ENCODE measurements at places on chromosomes 5 and 9. TPM values are rescaled to one million over a fixed set of nuclear protein-coding genes. Genes with fewer than 3 reads are reported as not detected.

Gene PCDHB15
- 3.9 TPM for total RNA-seq

Gene PFN3
- total RNA-seq = not detected

Gene LSM11
- 1.3 TPM for total RNA-seq

Gene LCN9
- total RNA-seq = not detected

Gene CBY3
- not detected for total RNA-seq

GRCh38 chr9:8860086-8860485, 1060.5 kb upstream of the DMAC1 start:
- DNase-seq = no peak

GRCh38 chr9:91945277-91946085, 4.5 kb downstream of the ROR2 start:
- no peak for DNase-seq

- DNase-seq = no peak
These were observed 5.6 kb downstream of the S1PR3 start for GRCh38 chr9:88996921-88997235.

DNA sequence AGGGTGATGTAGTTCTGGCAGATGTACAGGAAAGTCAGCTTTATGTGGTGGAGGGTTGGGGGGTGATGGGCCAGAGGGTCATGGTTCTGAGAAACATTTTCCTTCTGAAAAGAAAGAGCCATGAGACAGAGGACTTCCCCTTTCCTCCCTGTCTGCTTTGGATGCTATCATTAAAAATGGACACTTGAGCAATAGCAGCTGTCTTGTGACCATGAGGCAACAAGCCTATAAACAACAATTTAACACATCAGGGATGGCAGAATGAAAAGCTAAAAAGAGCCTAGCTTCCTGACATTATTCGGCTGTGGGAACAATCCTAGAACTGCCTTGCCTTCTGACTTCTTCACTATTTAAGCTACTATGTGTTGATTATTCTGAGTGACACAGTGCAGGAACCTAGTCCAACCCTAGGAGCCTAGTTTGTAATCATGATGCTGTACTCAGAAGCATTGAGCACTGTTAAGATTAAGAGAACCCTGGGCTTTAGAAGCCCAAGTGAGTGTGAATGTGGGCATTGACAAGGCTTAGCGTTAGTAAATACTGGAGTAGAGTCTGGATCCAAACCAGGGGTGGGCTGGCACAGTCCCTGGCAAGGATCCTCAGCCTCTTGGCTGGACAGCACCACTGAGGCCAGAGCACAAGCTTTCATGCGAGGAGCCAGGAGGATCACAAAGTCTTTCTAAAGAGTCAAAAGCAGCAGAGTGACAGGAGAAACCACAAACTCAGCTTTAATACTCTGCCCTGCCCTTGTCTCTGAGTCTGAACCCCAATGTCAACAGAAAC, 178.5 kb upstream of the EGFLAM start:
- no peak for DNase-seq
